RWPE1 (cell line): ENCODE measurements at places on chromosomes 12 and 14.

DNA sequence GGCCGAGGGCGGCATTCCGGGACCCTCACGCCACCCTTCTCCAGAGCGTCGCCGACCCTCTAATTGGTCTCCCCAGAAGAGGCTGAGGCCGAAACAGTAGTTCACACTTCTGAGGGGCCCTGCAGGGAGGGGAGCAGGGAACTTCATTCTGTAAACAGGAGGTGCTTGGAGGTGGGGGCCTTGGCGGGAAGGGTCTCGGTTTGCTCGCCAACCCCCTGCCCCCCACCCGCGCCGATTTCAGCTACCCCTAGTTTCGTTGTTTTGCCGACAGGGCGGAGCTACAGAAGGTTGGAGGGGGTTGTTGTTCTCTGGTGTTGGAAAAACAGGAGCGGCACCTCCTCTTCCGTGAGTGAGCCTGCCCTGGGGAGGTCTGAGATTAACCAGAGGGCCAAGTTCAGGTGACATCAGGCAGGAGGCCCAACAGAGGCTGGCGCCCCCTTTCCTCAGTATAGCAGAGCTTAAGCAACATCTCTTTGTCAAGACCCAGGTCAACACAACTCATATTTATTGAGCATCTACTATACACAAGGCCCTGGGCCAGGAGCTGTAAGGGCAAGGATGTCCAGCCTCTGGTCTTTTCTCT, 682 bp downstream of the ERBB3 start:
- no peak for DNase-seq

DNA sequence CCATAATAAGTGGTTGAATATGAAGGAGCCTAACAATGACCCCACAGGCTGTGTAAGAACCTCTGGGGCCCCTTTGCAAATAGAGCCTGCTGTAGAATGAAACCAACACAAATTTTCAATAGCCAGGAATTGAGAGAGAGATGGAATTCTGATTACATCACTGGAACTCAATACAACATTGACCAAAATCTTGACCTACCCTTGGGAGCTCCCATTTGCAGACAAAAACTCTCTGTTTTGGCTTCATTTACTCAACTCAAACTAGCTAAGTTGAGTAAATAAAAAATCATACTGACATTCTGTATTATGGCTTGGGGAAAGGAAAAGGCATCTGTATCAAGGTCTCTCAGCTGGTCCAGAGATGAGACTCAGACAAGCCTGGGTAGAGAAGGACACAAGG, 91.0 kb downstream of the TBX3 start:
- no peak for DNase-seq

- no peak for DNase-seq
Measured at GRCh38 chr14:33992274-33993007, 41.6 kb upstream of the EGLN3 start.

- DNase-seq, result peak; percentile 46
Measured at GRCh38 chr12:76266797-76267196, 81.4 kb downstream of the BBS10 start.

DNA sequence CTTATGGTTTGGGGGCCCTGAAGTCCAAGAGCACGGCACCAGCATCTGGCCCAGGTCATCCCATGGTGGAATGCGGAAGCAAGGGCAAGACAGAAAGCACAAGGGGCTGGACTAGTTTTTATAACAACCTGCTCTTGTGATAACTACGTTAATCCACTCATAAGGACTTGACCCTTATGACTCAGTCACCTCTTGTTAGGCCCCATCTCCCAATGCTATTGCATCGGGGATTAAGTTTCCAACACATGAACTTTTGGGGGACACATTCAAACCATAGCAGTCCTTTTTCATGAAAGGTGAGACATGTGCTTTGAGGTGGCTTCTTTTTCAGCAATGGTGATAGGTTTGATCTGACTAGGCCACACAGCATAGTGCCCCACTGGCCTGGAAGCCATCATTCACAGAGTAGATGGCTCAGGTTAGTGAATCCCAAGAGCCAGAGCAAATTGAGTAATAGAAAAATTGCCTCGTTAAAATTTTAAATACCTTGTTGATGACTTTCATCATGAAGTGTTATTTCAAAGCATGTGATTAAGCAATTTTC, 12.1 kb downstream of the FRMD6 start:
- DNase-seq, result no peak

DNA sequence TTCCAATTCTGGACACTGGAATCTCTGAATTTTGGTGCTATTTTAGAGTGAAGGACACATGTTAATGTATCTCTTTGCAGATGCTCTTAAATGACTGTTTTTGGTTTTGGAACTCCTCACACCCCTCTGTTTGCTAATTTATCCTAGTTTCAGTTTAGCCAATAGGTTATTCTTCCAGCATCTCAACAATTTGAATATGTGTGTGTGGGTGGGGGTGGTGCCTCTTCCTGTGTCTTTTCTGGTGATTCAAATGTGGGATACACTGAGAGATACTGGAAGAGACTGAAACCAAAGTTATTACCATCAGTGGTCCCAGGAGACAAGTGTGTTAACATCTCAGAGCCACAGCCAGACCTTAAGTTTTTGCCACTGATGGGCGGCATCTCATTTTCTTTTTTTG, 1317.4 kb upstream of the TMEM132C start:
- no peak for DNase-seq

DNA sequence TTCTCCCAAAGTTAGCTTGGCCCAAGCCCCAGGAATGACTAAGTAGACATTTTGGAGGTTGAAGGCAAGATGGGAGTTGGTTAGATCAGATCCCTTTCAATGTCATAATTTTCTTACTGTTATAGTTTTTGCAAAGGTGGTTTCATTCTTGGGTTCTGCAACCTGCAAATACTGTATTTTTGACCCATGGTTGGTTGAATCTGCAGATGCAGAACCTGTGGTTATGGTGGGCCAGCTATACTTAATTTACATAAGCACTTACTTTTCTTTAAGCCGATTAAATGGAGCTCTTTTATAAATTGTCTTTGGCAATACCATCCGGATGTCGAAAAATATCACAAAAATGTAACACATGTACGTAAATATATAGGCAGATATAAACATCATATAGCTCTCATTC, 25.6 kb downstream of the LEMD3 start:
- DNase-seq, result no peak

DNA sequence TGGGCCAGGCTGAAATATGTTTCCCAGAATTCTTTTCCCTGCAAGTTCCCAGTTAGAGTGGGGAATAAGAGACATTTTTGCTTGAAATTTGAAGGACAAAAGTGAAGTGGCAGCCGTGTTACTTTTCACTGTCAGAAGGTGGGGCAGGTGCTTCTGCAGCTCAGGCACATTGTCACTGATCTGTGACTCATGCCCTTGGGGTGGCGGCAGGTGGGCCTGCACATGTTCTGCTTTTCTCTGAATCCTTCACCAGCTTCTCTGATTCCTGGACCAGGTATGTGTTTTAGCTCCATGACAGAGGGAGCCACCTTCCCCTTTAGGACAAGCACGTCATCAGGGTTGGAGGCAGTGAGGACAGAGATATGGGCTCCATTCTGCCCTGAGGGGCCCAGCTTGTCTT, 11.7 kb upstream of the KCNA5 start:
- DNase-seq, result no peak

DNA sequence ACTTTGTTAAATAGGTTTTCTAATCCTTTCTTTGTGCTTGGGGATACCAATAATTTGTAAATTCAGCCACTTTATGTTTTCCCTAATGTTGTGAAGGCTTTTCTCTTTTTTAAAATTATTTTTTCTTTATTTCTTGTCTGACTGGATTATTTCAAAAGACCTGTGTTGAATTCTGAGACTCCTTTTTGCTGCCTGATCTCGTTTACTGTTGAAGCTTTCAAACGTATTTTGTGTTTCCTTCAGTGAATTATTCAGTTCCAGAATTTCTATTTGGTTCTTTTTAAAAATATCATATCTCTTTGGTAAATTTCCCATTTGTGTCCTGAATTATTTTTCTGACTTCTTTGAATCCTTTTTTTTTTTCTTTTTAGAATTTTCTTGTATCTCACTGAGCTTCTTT, 241.6 kb downstream of the LRIG3 start:
- DNase-seq, result no peak

DNA sequence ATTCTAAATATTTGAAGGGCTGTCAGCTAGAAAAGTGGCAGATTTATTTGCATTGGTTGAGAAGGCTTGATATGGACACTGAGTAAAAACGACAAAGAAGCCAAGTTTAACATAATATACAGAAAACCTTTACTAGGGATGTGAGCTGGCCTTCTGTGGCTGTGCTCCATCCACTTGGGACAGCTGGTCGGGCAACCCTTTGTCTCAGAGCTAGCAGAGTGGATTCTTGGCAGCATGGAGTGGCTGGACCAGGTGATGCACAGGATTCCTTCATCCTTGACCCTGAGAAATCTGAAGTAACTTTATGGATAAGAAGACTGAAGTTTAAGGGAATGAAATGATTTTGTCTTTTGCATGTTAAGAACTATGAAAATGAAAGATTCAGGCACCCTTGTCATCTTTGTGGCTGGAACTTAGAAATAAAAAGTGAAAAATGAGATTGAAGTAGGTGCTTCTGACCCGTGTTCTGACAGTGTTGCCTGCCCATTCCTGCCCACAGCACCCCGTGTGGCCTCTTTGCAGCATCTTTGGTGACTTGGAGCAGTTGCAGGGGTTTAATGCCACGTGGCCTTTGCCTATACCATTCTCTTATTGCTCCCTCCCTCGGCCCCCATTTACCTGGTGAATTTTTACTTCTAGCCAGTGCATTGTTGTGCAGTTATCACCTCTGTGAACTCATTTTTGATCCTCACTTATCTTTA, 32.6 kb downstream of the PELI2 start:
- DNase-seq, result no peak

DNA sequence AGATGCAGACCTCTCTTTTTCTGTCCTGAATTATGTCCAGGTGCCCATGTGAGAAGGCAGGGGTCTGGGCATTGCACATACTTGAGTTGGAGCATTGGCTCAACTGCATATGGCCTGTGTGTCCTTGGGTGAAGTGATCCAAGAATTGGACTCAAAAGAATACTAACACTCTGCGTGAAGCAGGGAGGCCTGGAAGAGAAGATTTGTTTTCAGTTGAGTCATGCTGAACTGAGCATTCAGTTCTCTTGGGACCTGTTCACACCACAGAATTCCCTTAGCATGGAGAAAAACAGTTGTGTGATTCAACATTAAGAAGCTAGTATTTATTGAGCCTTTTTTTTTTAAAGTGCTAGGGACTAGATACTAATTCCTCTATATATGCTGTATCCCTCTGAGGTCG, 164.7 kb upstream of the TBX3 start:
- DNase-seq, result no peak

DNA sequence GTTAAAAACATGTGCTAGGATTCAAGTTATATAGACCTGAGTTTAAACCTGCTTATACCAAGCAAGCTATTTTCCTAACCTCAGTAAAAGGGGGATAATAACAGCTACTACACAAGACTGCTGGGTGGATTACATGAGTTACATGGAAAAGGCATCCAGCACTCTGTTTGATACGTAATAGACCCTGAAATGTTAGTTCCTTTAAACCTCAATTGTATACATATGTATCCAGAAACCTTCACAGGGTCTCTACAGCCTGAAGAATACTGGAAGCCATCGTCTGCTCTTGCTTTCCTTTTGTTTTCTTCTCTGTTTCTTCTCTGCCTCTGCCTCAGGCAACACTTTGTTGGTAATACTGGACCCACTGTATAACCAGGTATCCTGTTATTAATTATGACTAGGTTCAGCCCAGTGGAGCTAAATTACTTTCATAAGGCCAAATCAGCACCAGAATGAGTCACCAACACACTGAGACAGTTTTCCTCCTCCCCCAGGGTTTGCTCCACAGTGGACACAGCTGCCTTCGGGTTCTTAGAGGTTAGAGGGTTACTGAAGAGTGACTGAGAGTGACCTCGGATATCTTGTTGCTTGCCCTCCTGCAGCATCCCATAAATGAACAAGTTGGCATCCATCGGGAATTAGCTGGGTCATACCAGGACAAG, 127.1 kb downstream of the CAPZA3 start:
- DNase-seq, result peak; percentile 14

DNA sequence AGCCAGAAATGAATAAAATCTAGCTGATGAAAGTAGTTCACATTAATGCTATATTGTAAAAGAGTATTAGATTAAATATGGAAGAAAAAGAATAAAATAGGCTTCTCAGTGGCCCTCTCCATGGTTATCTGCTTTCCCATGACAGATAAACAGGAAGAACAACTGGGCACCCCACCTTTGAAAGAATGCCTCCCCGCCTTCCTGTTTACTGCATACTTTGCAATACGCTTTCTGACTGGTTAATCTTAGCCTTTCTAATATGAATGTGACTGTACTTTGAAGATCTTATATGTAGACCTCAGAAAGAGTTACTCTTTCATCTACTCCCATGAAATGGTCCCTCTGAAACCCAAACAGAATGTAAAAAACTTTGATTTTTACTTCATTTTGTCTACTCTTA, 34.1 kb upstream of the DAAM1 start:
- DNase-seq, result no peak

- no peak for DNase-seq
Measured at GRCh38 chr14:106843951-106844483, 1317.6 kb downstream of the TMEM121 start.

DNA sequence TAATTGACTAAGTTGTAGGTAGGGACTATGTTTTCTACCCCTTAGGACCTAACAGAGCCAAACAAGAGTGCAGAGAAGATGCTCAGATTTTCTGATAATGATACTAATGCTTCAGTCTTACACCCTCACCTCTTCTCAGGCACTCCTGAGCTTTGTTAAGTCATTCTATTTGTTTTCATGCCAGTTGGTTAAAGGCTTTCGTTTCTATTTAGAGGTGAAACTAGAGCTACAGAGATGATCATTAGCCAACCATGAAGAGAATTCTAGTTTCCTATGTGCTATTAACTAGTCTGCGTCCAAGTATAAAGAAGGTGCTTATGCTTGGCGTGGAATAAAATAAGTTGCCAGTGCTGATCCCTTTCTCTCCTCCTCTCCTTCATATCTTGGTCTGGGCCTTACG, 34.6 kb upstream of the PYGL start:
- DNase-seq, result no peak

DNA sequence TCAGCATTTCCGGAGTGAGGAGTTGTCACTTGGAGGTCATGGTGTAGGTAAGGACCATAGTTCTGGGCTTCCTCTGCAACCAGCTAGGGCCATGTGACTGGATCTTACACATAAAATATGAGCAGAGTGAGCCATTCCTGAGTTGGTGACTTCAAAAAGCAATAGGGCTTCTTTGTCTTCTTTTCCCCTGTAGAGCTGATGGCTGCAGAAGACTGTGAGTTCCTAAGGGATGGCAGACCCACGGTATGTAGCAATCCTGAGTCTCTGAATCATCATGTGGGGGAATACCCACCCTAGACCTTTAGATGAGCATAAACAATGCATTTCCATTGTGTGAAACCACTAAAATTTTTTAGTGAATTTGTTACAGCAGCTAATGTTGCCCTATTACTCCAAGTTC, 151.1 kb upstream of the TBX3 start:
- no peak for DNase-seq

GRCh38 chr14:52313462-52313861, 650 bp upstream of the PTGER2 start:
- no peak for DNase-seq
